ENCODE measurements at places on chromosomes 1 and 21. TPM values are rescaled to one million over a fixed set of nuclear protein-coding genes. Genes with fewer than 3 reads are reported as not detected.

DNA sequence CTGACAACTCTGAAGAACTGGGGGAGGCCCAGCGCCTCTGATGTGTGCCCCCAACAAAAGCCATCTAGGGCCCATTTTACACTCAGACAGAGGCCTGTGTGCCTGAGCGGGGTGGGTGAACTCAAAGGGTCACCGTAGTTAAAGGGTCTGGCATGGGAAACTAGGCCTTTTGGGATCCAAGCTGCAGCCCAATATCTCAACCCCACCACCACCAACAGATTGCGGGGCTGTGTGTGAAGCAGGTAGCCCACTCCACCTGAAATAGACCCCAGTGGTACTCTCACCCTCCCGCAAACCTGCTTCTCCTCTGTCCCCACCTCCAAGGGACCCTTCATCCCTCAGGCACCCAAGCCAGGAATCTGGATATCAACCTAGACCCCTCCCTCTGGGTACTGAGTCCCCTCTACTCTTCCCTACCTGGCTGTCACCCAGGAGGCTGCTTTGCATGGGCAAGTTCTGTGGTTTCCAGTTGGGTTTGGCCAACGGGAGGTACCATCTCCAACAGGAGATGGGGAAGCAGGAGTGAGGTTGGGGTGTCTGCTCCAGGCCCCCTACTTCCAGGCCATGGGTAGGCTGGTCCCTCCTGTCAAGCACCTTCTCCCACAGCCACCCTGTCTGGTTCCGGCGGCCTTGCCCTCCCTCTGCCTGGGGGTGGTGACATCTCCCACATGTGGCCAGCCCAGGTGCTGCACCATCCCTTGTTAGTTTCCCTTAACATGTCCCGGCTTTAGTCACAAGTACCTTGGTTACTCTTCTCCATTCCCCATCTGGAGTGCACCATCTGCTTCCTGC, 35.2 kb upstream of the LRP8 start:
- H3K4me1 ChIP-seq, result peaks cover 4% of the 10 kb centered on the region
- no peak overlapping the region for H3K4me3 ChIP-seq
- no peak overlapping the region for H3K27ac ChIP-seq
- H3K36me3 ChIP-seq, result no peaks in the 10 kb centered on the region

DNA sequence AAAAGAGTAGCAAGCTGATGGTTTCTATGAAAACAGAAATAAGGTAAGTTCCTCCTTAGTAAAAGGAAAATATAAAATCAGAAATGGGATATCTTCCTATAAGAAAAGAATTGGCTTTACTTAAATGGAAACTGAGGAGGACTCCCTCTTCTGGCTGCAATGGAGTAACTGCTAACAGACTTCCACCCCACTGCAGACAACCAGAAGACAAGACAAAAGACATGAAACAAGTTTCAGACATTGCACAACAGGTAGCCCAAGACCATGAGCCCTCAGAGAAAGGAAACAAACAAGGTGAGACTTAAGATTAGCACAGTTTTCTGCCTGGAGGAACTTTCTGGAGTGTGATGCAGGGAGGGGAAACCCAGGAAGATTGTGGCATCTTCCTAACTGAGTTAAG, 17.0 kb upstream of the OLFML2B start:
- no peak overlapping the region for H3K27ac ChIP-seq
- H3K36me3 ChIP-seq, result no peaks in the 10 kb centered on the region
- H3K4me3 ChIP-seq, result no peak overlapping the region
- peaks cover 18% of the 10 kb centered on the region for H3K27me3 ChIP-seq

DNA sequence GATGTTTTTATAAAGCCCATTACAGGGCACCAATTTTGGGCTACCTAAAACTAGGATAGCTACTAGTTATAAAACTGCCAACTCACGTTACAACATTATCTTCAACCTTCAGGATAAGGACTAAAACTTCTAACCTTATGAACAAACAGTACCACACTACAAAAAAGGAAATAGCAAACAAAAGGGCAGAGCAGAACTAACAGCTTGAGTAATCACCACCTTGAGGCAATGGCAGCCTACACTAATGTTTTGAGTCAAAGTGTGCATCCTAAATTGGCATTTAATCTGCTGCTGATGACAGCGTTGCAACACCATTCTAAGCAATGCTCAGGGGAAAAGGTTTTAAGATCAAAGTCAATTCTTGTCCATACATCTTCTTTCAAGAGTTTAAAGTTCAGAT, 27.2 kb downstream of the PTP4A2 start:
- H3K27me3 ChIP-seq, result no peaks in the 10 kb centered on the region
- DNase-seq, result no peak
- H3K4me1 ChIP-seq, result peaks cover 38% of the 10 kb centered on the region

DNA sequence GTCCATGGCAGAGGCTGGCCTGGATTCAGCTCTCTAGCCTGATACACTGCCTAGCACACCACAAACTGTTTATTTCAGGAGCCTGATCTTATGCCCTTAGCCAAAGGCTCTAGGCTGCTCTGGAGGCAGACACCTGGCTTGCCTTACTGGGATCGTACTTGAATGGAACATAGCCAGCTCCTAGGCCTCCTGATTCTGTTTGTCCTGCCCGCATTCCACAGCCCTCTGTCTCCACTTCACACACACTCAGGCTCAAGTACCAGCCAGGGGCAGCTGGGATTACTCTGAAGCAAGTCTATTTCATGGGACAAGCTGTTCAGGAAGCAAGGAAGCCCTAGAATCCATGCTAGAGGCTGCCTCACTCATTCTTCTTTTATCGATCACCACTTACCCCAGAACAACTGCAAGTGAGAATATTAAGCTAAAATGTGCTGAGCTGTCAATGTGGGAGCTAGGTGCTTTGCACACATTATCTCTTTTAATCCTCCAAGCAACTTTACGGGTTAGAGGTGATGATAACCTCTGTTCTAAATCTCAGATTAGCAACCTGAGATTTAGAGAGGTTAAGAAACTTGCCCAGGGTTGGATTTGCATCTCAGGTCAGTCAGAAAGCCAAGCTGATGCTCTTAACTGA, 31.1 kb upstream of the CYP4B1 start:
- DNase-seq, result no peak
- peaks cover 3% of the 10 kb centered on the region for H3K36me3 ChIP-seq
- H3K4me3 ChIP-seq, result no peak overlapping the region
- no peak overlapping the region for H3K27ac ChIP-seq
- no peaks in the 10 kb centered on the region for H3K4me1 ChIP-seq
- peaks cover 10% of the 10 kb centered on the region for H3K27me3 ChIP-seq

DNA sequence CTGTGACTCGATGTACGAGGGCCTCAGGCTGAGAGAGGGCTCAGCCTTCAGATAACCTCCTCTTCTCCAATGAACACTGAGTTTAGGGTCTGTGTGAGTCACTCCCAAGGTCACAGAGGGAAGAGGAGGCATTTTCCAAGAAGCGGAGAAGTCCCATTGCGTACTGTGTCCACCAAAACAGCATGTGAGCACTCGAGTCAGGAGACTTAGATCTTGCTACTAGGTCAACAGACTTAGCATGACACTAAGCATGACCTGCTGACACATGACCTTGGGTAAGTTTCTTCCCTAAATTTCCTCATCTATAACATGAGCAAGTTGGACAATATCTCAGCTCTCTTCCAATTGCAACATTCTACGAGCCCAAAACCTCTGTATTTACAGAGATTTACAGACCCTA, 68.0 kb downstream of the PLPP3 start:
- H3K4me3 ChIP-seq, result no peak overlapping the region
- H3K27ac ChIP-seq, result peak overlapping the region; percentile 21
- H3K36me3 ChIP-seq, result peaks cover 49% of the 10 kb centered on the region
- H3K4me1 ChIP-seq, result peaks cover 22% of the 10 kb centered on the region
- H3K27me3 ChIP-seq, result no peaks in the 10 kb centered on the region

GRCh38 chr21:39386194-39386593, 37.3 kb upstream of the HMGN1 start:
- no peak for DNase-seq
- peaks cover 6% of the 10 kb centered on the region for H3K36me3 ChIP-seq
- H3K27ac ChIP-seq, result no peak overlapping the region
- H3K4me1 ChIP-seq, result peaks cover 25% of the 10 kb centered on the region
- H3K4me3 ChIP-seq, result no peak overlapping the region

DNA sequence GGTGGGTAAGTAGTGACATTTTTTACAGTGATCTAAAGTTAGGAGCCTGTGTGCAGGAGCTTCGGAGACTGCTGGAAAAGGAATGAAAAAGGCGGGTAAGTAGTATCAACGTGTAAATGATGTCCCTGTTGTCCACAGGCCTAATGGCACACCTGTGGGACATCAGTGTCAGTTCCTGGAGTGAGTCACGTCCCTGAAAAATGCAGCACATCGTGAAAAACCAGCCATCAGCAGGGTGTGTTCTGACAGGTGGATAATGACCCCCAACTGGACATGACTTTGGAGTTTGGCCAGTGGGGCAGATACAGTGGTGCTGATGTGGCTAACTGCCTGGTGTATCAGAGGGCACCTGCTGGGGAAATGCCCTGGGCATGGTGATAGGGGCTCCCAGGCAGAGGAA, 12.0 kb upstream of the PRDM15 start:
- no peak for DNase-seq
- peaks cover 2% of the 10 kb centered on the region for H3K36me3 ChIP-seq
- no peak overlapping the region for H3K27ac ChIP-seq
- no peak overlapping the region for H3K4me3 ChIP-seq
- H3K27me3 ChIP-seq, result no peaks in the 10 kb centered on the region

DNA sequence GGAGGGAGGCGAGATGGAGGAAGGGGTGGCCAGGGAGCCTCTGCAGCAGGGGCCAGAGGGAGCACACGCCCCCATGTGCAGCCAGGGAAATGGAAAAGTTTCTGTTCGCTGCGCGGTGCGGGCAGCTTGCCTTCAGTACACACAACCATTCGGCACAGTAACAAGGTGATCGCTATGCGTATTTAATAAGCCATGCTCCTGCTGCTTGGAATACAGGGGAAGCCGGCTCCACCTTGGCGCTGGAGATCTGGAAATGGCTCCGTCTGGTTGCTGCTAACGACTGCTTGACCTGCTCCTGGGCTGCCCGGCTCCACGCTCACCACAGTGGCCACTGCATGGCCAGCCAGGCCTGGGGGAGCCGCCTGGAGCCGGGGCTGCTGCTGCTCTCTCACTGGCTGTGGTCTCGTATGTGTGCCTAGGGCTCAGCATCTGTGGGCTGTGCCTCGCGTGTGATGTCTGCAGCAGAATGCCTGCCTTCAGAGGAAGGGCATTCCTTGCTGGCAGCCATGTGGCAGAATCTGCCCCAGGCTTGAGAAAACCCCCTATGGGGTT, 86.4 kb upstream of the ACTL8 start:
- H3K27ac ChIP-seq, result no peak overlapping the region
- H3K4me1 ChIP-seq, result peaks cover 9% of the 10 kb centered on the region
- DNase-seq, result no peak
- H3K4me3 ChIP-seq, result no peak overlapping the region
- H3K27me3 ChIP-seq, result no peaks in the 10 kb centered on the region
- H3K36me3 ChIP-seq, result peaks cover 16% of the 10 kb centered on the region

DNA sequence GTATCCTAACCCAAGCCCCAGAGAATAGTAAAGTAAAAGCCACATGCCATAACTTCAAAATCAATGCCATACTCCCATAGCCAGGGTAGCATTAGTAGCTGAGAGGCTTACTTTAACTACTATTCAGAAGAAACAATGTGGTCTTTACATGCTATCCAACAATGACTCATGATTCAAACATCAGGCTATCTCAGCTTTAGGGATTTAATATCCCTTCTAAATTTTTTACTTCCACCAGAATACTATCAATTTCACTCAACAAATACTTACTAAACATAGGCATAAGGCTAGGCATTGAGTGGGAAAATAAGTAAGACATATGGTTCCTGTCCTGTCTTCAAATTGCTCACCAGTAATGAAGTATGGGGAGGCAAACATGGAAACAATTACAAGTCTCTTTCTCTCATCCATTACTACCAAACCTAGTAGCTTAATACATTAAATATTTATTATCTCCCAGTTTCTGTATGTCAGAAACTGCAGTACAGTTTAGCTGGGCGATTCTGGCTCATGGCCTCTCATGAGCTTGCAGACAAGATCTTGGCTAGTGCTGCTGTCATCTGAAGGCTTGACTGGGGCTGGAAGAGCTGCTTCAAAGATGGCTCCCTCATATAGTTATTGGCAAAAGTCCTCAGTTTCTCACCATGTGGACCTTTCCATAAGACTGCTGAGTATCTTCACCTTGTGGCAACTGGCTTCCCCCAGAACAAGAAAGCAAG, 30.7 kb downstream of the EVI5 start:
- H3K4me3 ChIP-seq, result no peak overlapping the region
- H3K27ac ChIP-seq, result no peak overlapping the region
- peaks cover 12% of the 10 kb centered on the region for H3K36me3 ChIP-seq
- no peak for DNase-seq

- no peak for DNase-seq
- H3K27ac ChIP-seq, result peak overlapping the region; percentile 96
- H3K27me3 ChIP-seq, result no peaks in the 10 kb centered on the region
- peak overlapping the region; percentile 34 for H3K4me3 ChIP-seq
- H3K36me3 ChIP-seq, result peaks cover 6% of the 10 kb centered on the region
- peaks cover 67% of the 10 kb centered on the region for H3K4me1 ChIP-seq
Measured at GRCh38 chr1:16141573-16142336, 14.1 kb downstream of the EPHA2 start.

Gene DCST1
- total RNA-seq, result not detected

Gene ADGRL4
- 0.07 TPM for total RNA-seq

Gene FCGR1A
- total RNA-seq, result not detected

Gene FBLIM1
- 101 TPM for total RNA-seq

All from mesothelial cell of epicardium (in vitro differentiated cells).